Caco-2 (cell line): ENCODE measurements at places on chromosomes 1 and 21. TPM values are rescaled to one million over a fixed set of nuclear protein-coding genes. Genes with fewer than 3 reads are reported as not detected.

The FAM78B gene
- total RNA-seq, result 0.21 TPM in 1 of 2 replicates, not detected in the other

DNA sequence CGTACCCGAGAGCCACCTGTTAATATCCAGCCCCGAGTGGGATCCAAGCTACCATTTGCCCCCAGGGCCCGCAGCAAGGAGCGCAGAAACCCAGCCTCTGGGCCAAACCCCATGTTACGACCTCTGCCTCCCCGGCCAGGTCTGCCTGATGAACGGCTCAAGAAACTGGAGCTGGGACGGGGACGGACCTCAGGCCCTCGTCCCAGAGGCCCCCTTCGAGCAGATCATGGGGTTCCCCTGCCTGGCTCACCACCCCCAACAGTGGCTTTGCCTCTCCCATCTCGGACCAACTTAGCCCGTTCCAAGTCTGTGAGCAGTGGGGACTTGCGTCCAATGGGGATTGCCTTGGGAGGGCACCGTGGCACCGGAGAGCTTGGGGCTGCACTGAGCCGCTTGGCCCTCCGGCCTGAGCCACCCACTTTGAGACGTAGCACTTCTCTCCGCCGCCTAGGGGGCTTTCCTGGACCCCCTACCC is 1.4 kb downstream of the USP21 start:
- no peak for DNase-seq

The IGSF3 gene
- total RNA-seq, result 21.8 and 24.0 TPM in 2 replicates

The HSD17B7 gene
- 31.9 and 35.9 TPM in 2 replicates for total RNA-seq

GRCh38 chr1:65489481-65489880 is 69.0 kb downstream of the LEPR start:
- no peak for DNase-seq

- DNase-seq, result no peak
Observed at GRCh38 chr21:40278345-40278744, 411.1 kb downstream of the PCP4 start.

DNA sequence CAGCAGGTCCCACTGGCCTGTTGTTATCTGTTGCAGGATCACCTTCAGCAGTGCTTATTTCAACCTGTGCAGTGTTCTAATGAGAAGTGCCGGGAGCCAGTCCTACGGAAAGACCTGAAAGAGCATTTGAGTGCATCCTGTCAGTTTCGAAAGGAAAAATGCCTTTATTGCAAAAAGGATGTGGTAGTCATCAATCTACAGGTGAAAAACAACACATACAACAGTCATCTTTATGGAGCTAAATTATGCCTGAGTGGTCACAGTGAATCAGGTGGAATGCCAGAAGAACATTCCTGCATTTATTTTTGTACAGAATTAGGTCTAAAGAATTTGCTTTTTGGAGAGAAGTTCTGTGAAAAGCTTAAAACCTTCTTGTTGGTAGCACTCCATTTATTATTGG is 33.2 kb downstream of the TRAF5 start:
- no peak for DNase-seq

The SLC22A15 gene
- total RNA-seq, result 0.16 and 0.28 TPM in 2 replicates

DNA sequence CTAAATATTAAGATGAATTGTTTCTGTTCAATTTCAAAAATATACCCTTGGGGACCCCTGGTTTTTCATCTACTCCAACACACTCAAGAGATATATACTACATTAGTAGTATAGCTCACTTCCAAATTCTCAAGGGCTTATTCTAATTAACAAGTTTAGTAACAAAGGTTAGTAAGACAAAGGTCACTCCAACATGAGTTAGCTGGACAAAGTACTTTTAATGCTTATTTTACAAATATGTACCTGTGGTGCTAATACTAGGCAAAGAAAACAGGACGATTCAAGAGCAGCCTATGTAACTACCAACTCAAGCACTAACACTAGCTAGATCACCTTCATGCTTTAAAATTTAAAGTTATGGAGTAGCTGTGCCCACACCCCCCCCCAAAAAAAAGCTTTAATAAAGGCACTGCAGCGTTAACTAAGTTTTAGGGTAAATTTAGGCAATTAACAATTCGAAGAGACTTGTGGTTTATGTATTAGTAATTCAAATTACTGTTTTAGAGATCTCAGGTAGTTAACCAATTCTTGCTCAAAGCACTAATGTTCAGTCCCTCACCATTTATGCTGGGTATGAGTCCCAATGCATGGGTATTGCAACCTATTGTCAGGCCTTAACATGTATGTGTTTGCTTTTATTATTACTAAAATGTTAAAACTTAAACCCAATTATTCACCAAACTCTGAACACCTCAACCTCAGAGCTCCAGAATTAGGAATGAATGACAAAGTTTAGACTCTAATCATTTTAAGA is 14.1 kb downstream of the HNRNPU start:
- DNase-seq, result no peak

The AGMAT gene
- total RNA-seq, result 46.5 and 48.3 TPM in 2 replicates

GRCh38 chr1:19353596-19353995 is 41.5 kb downstream of the SLC66A1 start:
- DNase-seq, result no peak

DNA sequence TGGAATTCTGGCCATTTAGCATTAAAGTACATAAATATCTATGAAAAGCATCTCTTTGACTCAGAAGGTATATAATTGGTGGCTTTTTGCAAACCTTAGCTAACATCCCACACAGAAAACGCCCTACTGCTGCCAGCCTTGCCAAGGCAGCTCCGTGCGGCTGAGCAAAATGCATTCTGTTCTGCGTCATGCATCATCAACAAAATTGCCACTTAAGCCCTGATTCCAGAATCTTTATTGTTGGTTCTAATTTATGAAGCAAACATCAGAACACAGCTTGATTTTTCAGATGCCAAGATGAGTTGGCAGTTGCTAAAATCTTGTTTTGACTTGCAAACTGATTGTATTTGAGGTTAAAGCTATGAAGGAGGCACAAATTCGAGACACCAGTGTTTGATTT is 314.9 kb upstream of the DEPDC1 start:
- DNase-seq, result no peak

The NBPF3 gene
- 14.3 and 14.9 TPM in 2 replicates for total RNA-seq

The COL24A1 gene
- total RNA-seq, result 0.07 TPM in 1 of 2 replicates, not detected in the other

The HTR1D gene
- total RNA-seq, result 7.7 and 8.7 TPM in 2 replicates

The GPR161 gene
- total RNA-seq, result 38.2 and 42.7 TPM in 2 replicates

GRCh38 chr1:98975113-98975512 is 29.5 kb downstream of the PLPPR5 start:
- no peak for DNase-seq

DNA sequence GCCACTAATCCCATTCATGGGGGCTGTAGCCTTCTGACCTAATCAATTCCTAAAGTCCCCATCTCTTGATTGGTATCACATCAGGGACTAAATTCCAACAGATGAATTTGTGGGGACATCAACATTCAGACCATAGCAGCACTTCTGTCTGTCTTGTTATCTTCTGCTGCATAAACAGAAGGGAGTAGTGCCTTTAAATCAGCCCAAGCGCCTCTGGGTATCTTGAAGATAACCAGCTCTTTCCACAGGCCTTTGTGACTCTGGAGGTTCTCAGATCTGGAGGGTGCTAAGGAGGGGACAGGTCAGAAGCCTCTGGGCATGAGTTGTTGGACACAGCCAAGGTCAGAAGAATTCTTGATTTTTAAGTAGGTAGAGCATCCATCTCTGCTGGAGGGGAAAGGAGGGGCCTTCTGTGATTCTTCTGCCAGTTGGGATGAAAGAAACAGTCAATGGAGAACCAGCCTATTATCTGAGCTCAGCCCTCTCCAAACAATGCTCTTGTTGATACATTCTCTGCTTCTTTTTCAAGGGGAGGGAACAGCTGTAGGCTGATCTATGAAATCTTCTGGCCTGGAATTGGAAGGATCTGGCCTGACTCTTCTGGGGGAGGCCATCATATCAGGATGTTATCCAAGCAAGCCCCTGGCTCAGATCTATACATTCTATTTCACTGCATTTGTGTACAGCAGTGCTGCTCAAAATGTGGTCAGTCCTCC is 31.3 kb upstream of the LRIG2 start:
- DNase-seq, result no peak

The MTMR11 gene
- total RNA-seq, result 2.2 and 2.3 TPM in 2 replicates

DNA sequence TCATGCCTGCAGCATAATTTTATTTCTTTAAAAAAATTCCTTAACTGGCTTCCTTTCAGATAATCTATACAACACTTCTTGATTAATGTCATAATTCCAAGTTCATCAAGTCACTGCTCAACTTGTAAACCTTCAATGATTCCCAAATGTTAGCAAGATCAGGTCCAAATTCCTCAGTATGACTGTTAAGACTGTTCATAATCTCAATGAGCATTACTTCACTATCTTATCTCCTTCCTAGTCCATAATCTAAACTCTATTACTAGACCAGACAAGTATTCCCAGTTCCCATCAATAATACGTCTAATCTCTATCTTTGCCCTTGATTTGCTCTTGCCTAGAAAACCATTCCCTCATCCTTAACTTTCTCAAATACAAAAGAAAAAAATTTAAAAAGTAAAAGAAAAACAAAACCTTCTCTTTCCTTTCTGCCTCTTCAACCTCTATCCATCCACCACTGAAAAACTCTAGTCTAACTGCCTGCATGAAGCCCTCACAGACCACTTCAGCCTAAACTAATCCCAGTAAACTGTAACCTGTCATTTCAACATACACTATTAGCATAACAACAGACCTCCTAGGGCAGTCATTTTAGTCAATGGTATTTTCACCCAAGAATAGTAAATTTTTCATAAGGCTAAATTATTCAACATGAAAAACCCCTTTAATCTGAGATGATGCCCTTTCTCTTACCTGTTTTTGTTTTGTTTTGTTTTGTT is 15.5 kb downstream of the LUZP1 start:
- DNase-seq, result no peak

DNA sequence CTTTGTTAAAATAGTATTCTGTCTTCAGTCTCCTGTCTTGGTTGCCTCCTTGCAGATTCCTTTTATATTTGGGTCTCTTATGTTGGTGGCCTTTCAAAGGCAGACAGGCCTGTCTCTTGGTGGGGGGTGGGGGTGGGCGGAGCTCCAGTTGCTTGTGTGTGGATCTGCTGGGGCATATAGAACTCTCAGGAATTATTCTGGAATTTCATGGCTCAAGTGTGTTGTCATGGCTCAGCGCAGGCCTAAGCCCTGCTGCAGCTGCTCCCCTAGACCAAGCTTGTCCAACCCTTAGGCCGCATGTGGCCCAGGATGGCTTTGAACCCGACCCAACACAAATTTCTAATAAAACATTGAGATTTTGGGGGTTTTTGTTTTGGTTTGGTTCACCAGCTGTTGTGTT is 8.0 kb downstream of the C1orf35 start:
- DNase-seq, result no peak

GRCh38 chr1:53324728-53325297 is 3.1 kb downstream of the LRP8 start:
- no peak for DNase-seq

DNA sequence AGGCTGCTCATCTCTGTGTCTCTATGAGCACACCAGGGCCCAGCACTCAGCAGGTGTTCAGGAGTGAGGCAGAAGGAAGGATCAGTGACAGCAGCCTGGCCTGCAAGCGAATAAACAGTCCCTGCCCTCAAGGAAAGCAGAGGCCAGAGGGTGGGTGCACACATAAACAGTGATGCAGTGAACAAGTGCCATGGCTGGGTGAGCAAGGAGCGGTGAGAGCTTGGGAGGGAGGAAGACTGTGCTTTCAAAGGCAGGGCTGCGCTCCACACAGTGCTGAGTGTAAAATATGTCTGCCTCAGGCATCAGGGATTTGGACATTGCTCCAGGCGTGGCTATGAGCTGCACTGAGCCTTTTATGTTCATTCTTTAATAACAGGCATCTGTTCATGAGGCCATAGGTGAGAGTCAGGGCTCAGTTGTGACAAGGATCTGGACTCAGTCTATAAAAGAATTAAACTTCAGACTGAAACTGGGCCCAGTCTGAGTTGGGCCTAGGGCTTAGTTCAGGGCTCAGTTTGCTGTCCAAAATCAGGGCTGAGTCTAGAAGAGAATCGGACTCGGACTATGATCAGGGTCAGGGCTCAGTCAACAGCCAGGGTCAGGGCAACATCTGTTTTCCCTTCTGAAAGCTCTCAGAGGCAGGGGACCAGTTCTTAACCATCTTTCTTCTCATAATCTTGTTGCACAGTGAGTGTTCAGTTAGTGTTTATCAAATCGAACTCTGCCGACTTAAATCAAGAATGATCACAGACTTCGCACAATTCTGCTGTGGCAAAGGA is 213.7 kb downstream of the FOXD2 start:
- peak; percentile 62 for DNase-seq

DNA sequence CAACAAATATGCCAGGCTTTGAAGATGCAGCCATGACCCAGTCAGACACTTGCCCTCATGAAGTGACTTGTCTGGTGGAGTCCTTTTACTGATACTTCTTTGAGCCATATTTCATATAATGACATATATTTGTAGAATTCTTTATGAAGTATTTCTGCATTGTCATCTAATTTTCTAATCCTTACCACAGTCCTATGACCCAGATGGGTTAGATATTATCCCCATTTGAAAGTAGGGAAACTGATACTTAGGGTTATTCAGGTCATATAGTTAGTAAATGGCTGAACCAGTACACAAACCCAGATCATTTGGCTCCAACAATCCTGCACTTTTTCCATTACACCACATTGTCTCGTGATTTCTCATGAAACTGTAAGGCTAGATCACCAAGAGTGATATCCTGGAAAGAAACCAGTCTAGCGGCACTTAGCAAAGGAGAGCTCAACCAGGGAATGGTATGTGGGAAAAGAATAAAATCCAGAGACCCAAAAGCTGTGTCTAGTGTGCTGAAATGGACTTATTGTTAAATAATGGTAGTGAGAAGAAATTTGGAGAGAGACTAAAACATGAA is 49.6 kb downstream of the ZFYVE9 start:
- no peak for DNase-seq

GRCh38 chr1:197614916-197615692 is 160.2 kb downstream of the DENND1B start:
- DNase-seq, result peak; percentile 36

The MATN1 gene
- not detected in 2 replicates for total RNA-seq

DNA sequence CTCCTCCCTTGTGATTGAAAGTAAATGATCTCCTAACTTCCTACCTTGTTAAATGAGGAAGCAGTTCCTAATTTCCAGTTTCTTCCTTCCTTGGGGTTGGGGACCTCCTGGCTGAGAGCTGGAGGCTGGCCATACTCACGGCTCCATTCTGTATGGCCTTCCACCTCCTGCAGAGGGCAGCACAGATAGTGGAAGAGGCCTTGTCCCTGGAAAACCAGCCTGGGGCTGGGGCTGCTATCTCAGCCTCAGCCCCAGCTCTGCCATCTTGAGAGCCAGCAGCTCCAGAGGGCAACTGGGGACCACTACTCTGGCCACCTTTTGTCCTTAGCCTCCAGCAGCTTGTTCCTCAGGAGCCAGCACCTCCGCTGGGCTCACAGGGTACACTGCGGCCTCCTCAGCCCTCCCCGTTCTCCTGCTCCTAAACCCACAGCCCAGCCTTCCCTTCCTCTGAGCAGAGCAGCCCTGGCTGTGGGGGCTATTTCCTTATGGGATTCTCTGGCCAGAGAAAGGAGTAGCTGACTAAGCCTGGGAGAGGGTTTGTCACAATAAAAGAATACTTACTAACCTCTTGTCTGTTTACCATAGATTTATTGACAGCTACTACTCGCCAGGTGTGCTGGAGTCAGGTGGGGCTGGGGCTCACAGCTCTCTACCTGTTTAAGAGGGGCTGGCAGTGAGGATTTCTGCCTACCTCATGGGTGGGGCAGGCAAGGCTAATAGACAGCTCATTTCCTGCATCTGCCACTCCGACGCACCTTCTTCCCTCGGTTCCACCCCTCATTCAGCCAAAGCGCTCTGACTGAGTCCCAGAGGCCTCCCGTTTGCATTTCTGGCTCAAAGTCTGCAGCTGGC is 6.3 kb downstream of the TMEM234 start:
- DNase-seq, result peak; percentile 65

The SYT6 gene
- total RNA-seq, result 0.32 and 0.60 TPM in 2 replicates

The CYYR1 gene
- not detected in 2 replicates for total RNA-seq
